ENCODE measurements at places on chromosomes 4 and X.

DNA sequence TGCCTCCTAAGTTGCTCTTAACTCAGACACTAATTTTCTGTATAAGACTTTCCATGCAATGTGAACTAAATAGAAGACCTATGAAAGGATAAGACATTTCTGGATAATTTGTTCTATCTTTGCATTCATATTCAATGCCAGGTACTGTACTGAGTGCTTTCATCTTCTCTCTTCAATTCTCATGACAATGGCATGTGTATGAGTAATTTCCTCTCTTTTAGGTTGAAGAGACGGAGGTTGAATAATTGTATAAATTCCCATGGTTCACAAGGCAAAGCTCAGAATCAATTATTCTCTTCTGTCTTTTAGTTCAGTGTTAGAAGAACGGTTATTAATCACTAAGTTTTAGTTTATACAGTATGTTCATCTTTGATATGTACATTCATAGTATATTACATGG lies 29.3 kb upstream of the CFAP299 start:
- DNase-seq: no peak

DNA sequence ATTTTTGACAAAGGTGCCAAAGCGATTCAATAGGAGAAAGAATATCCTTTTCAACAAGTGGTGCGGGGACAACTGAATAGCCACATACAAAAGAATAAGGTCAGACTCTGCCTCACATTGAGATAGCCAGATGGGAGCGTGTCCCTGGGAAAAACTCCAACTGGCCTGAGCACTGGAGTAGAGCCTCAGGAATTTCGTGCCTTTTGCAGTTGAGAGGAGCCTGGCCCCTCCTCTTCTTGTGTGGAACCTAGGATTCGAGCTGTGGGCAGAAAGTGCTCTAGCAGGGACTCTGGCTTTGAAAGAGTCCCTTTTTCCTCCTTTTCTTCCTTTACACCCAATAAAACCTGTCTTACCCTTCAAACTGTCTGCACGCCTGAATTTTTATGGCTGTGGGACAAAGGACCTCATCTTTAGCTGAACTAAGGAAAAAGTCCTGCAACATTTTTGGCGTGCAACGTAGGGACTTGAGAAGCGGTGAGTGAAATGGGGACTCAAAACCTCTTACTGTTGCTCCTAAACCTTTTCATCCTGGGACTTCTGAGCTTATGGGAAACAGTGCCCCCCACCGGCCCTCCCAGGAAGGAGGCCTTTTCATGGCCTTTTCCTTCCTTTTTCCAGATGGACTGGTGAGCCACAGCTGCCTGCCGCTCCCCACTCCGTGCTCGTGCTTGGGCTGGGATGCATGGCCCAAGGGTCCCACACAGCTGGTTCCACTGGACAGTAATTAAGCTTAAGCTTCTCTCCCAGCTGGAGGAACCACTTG lies 68.6 kb downstream of the BMP15 start:
- no peak for DNase-seq

GRCh38 chr4:6229095-6229494 lies 28.7 kb upstream of the JAKMIP1 start:
- no peak for DNase-seq

DNA sequence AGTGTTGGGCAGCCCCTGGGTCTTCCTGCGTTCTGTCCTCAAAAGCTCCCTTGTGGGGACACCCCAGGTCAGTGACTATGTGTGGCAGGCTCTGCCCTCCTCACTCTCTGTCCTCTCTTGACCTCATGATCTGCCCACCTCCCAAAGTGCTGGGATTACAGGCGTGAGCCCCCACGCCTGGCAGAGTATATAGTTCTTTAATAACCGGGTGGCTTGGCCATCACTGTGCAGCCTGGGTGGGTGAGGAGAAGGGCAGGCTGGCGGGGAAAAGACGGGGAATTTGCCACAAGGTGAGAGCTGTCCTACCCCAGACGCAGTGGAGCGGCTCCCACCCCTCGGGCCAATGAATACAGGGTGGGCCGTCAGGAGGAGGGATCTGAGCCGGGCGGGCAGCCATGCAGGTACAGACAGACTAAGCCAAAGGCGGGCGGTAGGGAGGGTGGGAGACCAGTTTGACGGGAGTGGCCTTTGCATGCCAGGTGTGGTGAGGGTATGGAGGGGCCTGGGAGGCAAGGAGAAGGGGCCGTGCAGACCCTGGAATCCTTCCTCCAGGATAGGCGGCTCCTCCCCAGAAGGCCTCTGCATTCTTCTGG lies 2.5 kb downstream of the SH3BP2 start:
- no peak for DNase-seq

- DNase-seq: peak; percentile 33
Measured at GRCh38 chr4:100189820-100190642, at the start of gene DDIT4L. DDIT4L (minus strand) TSS chr4:100190468; CDS start chr4:100189983, 485 bp downstream.

DNA sequence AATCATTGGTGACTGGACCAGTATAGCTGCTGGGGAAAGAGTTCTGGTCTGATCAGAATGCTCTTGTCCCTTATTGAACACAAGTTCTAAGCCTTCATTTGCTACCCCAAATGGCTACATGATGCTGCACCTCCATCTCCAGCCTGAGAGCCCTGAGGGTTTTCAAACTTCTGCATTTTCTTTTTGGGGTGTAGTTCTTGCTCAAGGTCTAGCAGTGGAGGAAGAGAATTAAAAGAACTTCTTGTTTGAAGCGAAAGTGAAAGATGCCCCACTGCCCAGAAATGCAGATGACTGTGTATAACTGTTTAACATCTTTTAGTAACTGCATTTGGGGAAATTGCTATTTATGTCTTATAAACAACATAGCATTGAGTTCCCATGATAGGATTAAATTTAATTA lies 38.5 kb downstream of the LAMTOR3 start:
- no peak for DNase-seq

DNA sequence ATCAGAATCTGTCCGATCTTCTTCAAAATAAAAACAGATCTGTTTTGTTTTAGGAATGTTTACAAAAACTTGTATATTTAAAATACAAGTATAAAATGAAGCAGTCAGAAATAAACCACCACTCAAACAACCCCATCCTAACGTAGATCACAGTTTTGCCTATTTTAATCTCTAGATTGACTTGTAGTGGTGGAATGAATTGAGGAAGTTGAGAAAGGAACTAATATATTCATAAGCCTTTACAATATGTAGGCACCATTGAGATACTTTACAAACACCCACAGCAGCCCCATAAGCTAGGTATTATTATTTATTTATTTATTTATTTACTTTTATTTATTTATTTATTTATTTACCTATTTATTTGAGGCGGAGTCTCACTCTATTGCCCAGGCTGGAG lies 52.3 kb upstream of the KLF3 start:
- DNase-seq: no peak

- no peak for DNase-seq
Measured at GRCh38 chr4:72444092-72444491, 124.9 kb downstream of the ADAMTS3 start.

DNA sequence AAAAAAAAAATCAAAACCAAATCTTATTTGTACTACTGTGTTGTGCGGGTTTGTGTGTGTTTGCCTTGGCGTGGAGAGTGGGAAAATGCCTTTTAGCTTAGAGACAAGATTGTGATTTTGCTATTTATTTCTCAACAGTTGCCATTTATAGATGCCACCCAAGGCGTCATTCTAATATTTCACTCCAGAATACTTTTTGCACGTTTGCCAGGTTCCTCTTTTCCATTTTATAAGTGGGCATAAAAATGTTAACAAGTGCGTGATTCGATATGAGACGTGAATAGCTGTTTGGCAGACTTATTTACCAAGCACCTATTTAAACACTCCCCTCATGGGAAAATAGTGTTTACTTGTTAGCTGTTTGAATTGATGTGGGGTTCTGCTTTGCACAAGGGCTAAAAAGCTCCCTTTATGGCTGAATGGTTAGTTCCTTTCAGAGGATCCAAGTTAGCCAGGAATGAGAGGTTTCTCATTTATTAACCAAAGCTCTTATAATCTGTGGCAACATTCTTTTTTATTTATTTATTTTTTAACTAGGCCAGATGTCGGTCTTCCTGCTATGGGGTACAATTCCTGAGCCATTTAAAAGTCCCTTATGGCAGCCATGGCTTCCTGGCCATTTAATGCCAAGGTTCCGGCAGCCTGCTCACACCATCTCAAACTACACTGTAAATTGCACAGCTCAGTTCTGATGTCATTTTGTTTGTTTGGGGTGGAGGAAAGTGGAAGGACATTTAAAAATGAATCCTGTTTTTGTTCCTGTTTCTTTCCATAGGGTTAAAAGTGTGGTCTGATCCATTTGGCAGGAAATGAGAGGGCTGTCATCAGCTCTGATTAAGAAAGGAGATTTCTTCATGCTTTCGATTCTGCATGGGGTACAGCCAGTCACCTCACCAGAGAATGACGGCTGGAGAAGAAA lies 14.6 kb downstream of the SMIM20 start:
- no peak for DNase-seq

GRCh38 chr4:162706632-162707031 lies 460.1 kb downstream of the NAF1 start:
- DNase-seq: no peak

DNA sequence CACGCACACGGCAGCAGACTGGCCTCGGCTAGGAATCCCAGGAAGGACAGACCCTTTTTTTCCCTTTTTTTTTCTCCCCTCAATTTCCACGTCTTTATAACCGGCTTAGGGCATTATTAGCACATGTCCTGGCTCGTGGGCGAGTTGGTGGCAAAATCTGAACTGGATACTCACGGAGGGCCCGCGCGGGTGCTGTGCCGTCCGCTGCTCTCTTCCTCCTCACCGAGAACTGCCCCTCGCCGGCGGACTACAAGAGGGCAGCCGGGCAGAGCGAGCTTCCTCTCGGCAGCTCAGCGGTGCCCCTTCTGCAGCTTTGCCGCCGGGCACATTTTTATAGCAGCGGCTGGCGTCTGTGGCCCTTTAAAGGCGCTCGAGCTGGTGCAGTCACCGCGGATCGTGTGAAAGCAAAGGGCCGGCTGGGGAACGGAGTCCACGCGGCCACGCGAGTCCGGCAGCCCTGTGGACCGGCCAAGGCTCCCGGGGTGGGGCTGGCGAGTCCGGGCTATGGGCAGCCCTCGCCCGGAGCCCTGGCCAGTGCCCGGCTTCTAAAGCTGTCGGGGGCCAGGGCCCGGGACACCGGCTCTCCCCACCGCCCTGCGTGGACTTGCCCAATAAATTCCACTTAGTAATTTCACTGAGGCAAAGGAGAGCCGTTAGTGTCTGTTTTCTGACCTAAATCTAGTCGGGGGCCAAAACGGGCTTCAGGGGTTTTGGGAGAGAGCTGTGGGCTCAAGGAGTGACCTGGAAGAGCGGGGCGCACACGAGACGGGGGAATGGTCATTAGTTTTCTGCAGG lies 1.3 kb upstream of the CITED1 start:
- DNase-seq: peak; percentile 18

- peak; percentile 36 for DNase-seq
Measured at GRCh38 chr4:142840516-142841123, 5.5 kb downstream of the INPP4B start.
